Vagina (tissue), 2 donors: ENCODE measurements at places on chromosomes 3 and 15. TPM values are rescaled to one million over a fixed set of nuclear protein-coding genes. Genes with fewer than 3 reads are reported as not detected.

Gene FAM240A
- not detected for total RNA-seq

Gene IL5RA
- total RNA-seq = not detected

Gene KNG1
- total RNA-seq = not detected

Gene NEK10
- total RNA-seq = not detected

Gene DUOX1
- total RNA-seq = 98.7 TPM

Gene C2CD4A
- not detected for total RNA-seq

Gene ACTC1
- total RNA-seq = 15.0 TPM

Gene MUSTN1
- total RNA-seq = 30.2 TPM

Gene COL7A1
- total RNA-seq = 148 TPM

Gene SNX1
- 92.8 TPM for total RNA-seq

Gene OXTR
- 0.25 TPM for total RNA-seq
